Common myeloid progenitor, CD34-positive (primary cell): ENCODE measurements at places on chromosomes 2 and 18.
A peak's percentile ranks its signal among the peaks of the same experiment; 100 is the strongest.

GRCh38 chr18:754656-755055 is 42.2 kb upstream of the ENOSF1 start:
- DNase-seq = no peak

DNA sequence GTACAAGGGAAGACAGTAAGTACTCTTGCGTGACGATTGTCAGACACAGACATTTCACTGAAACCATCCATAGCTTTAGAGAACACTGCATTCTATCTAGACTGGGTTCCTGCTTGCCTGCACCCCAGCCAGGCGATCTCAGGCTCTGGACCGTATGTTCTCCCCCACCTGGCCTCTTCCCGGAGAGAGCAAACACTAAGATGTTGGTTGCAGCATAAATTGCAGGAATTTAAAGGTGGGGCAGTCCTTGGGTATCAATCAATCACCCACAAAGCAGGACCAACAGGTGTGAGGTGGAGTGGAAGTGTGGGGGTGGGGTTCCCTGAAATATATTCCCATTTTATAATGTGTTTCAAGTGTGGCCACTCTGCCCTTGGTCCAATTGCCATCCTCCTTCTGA is 103.6 kb upstream of the TGFA start:
- no peak for DNase-seq

GRCh38 chr2:647691-648231 is 29.4 kb downstream of the TMEM18 start:
- no peak for DNase-seq

GRCh38 chr2:39265315-39265714 is 21.5 kb upstream of the CDKL4 start:
- DNase-seq = no peak

GRCh38 chr2:58107803-58108710 is 61.5 kb downstream of the VRK2 start:
- peak; percentile 25 for DNase-seq
